ENCODE measurements at places on chromosomes 4 and X.

DNA sequence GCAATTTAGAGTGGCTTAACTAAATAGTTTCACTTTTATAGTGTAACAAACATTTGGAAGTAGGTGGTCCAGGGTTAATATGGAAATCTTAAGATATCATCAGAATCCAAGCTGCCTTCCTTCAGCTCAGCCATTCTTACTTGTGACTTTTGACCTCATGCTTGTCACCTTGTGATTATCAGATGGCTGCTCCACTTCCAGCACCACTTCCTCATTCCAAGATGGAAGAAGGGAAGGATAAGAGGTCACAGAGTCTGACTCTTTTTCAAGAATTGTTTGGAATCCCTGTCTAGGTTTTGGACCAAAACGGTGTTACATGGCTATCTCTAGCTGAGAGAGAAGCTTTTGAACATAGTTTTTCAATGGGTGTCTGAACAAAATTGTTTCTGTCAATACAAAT, 39.9 kb downstream of the MTTP start:
- DNase-seq: no peak

GRCh38 chrX:120380699-120381098, 18.8 kb downstream of the ATP1B4 start:
- DNase-seq: no peak

DNA sequence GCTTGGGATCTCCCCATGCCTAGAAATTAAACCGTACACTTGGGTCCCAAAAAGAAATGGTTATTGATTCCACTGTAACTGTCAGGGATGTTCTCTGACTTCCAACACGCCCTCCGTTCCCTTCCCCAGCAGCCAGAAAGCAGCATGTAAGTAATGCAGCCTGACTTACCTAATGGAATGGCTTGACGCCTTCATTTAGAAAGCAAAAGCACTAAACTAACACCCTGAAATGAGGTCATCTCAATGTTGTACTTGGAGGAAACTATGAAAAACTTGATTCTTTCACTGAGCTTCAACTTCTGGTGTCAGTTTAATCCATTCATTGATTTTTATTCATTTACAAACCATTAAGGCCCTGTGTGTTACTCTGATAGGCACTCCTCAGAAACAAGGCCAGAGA, 110.8 kb upstream of the NOCT start:
- DNase-seq: no peak

GRCh38 chr4:98290511-98290910, 29.3 kb downstream of the RAP1GDS1 start:
- DNase-seq: peak; percentile 28

DNA sequence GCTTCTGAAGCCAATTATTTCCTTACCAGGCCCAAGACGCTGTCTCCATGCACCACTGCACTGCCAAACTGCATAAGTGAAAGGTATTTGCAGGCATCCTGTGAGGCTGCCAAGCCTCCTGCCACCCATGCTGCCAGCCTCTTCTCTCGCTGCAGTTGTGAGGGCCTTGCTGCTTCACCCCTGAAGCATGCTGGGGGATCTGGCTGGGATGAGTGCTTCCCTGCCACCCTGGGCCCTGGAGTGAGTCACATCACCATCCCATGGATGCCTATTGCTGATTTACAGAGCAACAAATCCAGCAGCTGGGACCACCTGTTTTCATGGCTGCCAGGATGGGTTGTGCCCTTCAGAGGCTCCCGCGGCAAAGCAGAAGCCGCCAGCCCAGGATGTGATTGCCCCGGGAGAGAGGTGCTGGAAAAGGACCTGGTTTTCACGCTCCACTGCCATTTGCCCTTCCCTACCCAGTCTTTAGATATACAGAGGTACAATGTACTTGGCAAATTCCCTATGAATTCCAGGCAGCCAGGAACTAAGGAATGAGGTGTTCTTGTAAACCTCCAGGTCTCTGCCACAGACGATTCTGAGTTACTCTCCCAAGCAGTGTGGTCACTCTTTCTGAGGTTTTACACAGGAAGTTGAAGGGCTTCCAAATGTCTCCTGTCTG, 41.5 kb upstream of the PTCHD1 start:
- DNase-seq: no peak

- no peak for DNase-seq
These were observed 3.8 kb downstream of the ARHGAP10 start for GRCh38 chr4:147735413-147736301.

GRCh38 chr4:139454111-139455045, at the start of gene RAB33B:
Gene RAB33B (plus strand): TSS chr4:139454121. CDS start chr4:139454196, 75 bp downstream.
- no peak for DNase-seq

DNA sequence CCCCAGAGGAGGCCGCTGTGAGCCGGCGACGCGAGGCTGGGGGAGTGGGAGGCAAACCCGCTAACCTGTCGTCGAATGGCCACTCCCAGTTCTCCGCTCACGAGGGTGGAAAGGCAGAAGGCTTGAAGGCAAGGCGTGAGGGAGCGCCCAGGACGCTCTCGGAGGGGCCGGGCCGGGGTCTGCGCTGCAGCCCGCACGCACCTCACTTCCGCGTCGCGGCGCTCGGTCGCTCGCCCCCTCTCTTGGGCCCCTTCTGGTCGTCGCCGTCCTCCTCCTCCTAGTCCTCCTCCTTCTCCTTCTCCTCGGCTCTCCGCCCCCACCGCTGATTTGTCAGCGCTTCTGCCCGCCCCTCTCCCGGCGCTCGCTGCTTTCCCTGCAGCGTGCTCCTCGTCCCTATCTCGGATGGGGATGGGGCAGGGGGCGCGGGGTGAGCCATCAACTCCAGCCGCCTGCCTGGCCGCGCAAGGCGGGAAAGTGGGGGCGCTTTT, at the start of gene SNCA:
Gene SNCA (minus strand): TSS at position 265 of the 488 bp plus-strand sequence. CDS start 1,494 bp downstream, outside the sequence.
- peak; percentile 55 for DNase-seq

GRCh38 chrX:24648495-24648894, 1.3 kb upstream of the PCYT1B start:
- no peak for DNase-seq

DNA sequence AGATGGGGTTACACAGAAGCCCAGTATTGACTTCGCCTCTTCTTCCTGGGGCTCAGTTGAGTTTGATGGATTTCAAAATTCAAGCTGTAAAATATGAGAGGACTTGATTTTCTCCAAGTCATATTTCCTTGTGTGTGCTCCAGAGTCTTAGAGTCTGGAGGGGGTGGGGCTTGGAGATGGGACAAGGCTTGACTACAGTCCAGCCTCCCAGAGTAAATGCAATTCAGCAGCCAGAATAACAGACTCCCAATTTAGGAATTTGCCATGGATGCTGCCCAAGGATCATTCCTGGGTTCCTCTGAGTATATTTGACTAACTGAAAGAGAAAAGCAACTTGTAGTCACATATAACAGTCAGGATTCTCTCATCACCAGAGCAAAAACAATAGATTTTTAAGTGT, 53.7 kb upstream of the RBPJ start:
- DNase-seq: peak; percentile 86

- DNase-seq: no peak
These were observed 32.0 kb downstream of the STIM2 start for GRCh38 chr4:26892480-26893150.

- peak; percentile 33 for DNase-seq
These were observed 443.0 kb downstream of the GPM6A start for GRCh38 chr4:175369087-175369486.

GRCh38 chr4:26321373-26322221, 783 bp downstream of the RBPJ start:
- peak; percentile 15 for DNase-seq

DNA sequence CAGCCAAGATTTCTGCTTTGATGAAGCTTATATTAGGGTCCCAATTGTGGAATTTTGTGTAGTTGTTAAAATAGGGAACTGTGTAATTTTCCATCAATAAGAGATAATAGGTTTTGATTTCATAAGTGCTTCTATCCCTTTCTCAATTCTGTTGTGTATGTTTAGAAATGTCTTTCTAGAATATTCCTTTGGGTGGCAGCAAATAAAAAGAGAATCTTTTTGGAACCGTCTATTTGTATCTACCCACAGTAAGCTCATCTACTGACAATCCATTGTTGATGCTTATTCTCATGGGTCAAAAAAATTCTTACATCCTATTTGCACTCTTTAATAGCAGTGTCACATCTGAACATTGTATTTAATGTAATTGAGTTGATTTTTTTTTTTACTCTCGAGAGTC, 61.7 kb downstream of the TMA16 start:
- no peak for DNase-seq

DNA sequence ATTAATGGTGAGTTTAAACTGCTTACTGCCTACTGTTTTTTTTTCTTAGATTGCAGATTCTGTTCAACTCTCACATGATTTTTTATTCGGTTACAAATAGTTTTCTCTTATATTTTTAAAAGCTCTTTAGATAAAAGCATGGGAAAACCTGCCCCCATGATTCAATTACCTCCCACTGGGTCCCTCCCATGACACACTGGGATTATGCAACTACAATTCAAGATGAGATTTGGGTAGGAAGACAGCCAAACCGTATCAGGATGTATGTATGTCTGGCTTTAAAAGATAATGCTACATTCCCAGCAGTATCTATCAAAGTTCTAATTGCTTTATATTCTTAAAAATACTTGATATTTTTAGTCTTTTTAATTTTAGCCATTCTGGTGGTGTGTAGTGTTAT, 131.5 kb downstream of the JADE1 start:
- DNase-seq: no peak

DNA sequence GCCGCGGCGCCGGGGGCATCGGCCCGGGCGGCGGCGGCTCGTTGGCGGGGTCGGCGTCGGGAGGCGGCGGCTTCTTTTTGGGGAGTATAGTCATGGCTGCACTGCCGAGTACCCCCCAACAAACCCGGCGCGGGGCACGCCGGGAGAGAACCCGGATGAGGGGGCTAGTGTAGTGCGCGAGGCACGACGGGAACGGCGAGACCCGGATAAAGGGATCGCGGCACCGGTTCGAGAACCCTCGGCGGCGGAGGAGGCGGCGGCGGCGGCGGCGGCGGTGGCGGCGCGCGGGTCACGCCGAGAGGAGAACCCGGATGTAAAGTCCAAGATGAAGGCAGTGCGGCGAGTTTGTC, at the start of gene OTUD5:
Gene OTUD5 (minus strand): TSS at position 131 of the 350 bp plus-strand sequence. CDS start 37 bp downstream, at position 94.
- peak; percentile 63 for DNase-seq

DNA sequence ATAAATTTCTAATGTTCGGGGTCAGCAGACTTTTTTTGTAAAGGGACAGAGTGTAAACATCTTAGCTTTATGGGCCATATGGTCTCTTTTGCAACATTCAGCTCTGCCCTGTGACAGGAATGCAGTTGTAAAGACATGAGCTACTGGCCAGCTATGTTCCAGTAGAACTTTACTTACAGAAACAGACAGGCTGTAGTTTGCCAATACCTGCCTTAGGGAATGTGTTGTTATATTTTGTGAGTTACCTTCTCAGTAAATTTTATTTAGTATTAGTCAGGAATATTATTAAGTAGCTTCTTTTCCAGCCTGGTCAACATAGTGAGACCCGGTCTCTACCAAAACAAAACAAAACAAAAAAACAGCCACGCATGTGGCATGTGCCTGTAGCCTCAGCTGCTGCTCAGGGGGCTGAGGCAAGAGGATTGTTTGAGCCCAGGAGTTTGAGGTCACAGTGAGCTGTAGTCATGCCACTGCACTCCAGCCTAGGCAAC, 48.7 kb downstream of the HTT start:
- peak; percentile 26 for DNase-seq

DNA sequence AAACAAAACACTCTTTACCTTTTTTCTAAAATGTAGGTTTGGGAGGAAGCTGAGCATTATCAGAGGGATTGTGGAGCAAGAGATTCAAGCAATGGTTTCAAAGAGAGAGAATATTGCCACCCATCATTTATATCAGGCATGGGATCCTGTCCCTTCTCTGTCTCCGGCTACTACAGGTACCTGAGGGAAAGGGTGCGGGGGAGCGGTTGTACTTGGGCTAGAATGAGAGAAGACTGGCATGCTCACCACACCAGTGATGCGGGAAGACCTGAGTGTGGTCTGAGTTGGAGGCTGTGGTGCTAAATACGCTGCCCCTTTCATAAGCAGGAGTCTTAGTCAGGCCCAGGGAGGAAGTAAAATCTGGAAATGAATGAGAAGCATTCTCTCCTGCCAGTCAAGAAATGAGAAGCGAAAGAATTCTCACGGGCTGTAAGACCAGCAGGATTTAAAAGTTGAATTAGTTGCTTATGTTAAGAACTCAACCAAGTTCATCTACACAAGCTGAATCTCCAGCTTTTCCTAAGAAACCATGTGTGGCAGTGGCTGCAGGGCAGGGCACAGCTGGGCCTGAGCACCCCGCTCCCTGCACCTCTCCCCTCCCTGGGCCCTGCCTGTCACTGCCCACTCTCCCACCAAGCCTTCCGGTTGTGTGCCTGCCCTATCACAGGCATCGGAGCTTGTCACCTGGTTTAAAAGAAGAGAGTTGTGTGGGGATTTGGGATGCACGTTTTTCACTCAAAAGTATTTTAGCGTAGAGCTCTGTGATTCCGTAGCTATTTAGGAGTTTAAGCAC, 24.8 kb upstream of the MSANTD1 start:
- DNase-seq: no peak

DNA sequence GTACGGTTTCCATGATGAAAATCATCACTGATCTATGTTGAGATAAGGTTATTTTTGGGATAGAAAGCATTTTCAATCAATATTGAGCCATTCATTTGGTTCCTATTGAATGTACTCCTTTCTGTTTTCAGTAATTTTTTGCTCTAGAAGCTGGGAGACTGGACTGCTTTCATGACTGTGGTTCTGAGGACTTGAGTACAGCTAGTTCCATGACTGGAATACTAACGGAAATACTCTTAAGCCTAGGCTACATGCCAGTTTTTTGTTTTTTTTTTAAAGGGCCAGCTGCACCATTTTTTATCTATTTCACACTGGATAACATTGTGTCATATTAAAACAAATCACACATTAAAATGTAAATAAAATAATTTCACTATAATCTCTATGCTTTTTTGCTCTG, 16.7 kb downstream of the PRR32 start:
- DNase-seq: no peak

GRCh38 chr4:38678078-38678477, 14.1 kb downstream of the KLF3 start:
- DNase-seq: peak; percentile 67

- peak; percentile 84 for DNase-seq
These were observed 17.8 kb upstream of the CHIC2 start for GRCh38 chr4:54082168-54082567.

- DNase-seq: peak; percentile 67
These were observed 169.9 kb upstream of the AADAT start for GRCh38 chr4:170259631-170260153.

GRCh38 chr4:177408023-177408422, 34.2 kb downstream of the AGA start:
- DNase-seq: no peak

DNA sequence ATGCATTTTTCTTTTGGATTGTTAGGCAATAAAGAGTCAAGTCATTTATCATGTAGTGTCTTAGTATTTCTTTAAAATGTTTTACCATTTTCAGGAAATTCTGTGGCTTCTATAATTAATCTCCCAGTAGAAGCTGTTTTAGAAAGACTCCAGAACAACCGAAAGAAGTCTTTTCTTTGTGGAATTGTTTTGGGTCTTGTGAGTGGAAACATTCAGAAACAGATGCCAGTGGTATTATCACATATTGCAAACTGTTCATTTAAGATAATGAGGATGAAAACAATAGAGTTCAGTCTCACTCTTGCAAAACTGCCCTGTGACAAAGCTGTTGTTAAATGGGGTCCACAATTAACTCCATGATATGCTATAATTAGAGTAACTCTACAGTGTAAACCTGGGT, 211.2 kb upstream of the KIT start:
- no peak for DNase-seq

- DNase-seq: no peak
These were observed 651.9 kb upstream of the PCDH7 start for GRCh38 chr4:30068234-30068633.

GRCh38 chr4:48706736-48707135, 73.3 kb downstream of the FRYL start:
- no peak for DNase-seq

All from GM03348 (cell line).